NCI-H1930 (cell line): ENCODE measurements at places on chromosomes 1 and 21.

DNA sequence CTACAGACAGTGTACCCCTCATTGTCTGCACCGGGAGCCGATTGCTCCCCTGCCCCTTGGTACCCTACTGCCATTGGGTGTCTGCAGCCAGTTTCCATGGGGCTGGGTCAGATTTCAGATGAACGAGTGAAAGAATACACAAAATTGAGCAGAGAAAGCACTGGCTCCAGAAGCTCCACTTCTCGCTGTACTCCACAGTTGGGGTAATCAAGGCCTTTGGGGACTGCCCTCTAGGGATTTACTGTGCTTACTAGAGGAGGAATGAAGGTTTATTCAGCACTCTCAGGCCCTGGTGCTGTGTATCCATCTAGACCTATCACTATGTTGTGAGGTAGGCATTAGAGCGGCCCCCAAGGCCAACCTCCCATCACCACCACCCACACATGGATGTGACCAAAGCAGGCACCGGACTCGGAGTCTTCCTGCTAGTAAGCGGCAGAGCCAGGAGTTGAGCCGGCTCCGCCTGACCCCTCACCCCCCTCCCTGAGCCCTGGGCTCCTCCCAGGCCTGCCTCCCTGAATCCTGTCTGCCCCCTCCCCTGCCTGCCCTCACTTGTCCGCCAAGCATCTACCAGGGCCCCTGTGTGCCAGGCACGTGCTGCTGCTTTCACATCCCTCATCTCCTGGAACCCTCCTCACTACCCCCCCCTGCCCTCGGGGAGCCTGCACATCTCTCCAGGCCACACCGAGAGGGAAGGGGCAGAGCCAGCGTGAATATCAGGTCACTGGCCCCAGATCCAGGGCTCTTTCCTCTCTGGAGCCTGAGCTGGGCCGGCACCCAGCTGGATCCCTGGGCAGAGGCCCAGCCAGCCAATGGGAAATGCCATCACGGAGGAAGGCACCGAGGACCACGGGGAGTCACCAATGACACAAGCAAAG, 23.3 kb downstream of the KCNN3 start:
- no peak for DNase-seq

- no peak for DNase-seq
These were observed 89.4 kb upstream of the PTBP2 start for GRCh38 chr1:96632045-96632664.

GRCh38 chr21:39082656-39083376, 100.4 kb downstream of the PSMG1 start:
- DNase-seq = no peak

- no peak for DNase-seq
These were observed 356.3 kb upstream of the PRMT6 start for GRCh38 chr1:106700211-106700610.

DNA sequence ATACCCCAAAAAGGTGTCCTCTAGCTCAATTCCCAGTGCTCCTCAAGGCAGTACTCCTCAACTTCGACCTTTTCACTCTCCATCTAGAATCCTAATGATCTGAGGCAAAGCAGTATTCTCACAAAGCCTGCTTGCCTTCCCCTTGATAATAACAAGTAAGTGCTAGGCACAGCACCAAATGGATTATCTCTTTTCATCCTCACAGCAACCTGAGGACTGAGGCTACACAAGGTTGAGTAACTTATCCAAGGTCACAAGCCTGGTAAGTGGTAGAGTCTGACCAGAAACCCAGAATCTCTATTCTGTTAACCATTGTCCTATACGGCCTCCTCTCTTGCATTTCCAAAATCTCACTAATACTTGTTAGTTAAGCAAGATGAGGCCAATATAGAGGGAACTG, 5.1 kb downstream of the SYDE2 start:
- DNase-seq = no peak

GRCh38 chr1:43436371-43436770, 17.4 kb downstream of the HYI start:
- DNase-seq = no peak
